ENCODE measurements at places on chromosomes 3 and 15. TPM values are rescaled to one million over a fixed set of nuclear protein-coding genes. Genes with fewer than 3 reads are reported as not detected.

The PPARG gene
- total RNA-seq = 16.9 TPM

DNA sequence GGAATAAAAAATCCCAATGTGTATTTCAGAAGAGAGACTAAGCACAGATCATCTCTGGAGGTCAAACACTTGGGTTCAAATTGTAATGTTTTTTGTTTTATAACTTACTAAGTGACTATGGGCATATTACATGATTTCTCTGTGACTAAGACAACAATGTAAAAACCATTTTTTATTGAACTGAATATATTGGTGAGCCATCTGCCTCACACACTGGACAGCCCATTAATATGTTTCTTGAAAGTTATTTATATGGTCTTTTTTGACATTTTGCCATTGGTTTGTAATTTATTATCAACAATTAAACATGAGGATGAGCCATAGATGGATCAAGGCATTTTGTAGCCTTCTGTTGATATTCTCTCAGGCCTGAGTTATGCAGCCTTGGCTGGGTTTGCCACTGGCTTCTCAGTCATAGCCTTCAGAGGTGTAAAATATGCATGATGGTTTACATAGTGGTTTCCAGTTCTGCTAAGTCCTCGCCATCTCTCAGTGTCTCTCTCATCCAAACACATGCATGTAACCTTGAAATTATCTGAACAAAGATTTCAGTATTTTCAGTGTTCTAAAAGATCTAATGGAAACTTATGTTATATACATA, 997.2 kb downstream of the DIPK2A start:
- no peak for DNase-seq

The NOX5 gene
- not detected for total RNA-seq

- no peak for DNase-seq
These were observed 85.3 kb downstream of the RPLP1 start for GRCh38 chr15:69537901-69538300.

DNA sequence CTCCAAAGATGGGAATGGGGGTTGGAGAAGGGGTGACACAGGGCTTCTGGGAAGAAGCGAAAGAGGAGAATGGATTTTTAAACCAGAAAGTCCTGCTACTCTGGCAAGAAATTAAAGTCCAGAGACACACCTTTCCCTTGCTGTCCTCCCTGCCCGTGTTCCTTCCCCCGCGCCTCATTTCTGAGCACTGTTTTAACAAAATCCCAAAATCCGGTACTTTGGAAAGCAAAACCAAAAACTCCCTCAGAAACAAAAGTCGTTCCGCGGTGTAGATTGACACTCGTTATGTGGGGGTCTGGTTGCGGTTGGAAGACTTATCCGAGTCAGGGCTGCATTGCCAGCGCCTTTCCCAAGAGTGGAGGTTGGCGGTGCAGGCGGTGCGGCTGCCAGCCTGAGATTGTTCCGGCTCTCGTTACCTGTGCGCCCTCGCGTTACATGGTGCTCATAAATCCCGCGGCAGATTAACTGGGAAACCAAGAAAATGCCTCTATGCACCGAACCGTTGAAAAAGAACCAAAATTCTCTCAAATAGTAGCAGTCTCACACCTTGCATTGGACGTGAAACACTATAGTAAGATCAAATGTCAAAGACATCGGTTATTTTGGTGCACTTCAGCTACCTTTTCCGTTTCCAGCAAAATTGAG, 217.7 kb downstream of the MEIS2 start:
- DNase-seq = no peak

The CRELD1 gene
- 24.6 TPM for total RNA-seq

The ZPLD1 gene
- not detected for total RNA-seq

- no peak for DNase-seq
These were observed 131.0 kb downstream of the PDZRN3 start for GRCh38 chr3:73493543-73494308.

- DNase-seq = no peak
These were observed 16.6 kb upstream of the IREB2 start for GRCh38 chr15:78421238-78421965.

DNA sequence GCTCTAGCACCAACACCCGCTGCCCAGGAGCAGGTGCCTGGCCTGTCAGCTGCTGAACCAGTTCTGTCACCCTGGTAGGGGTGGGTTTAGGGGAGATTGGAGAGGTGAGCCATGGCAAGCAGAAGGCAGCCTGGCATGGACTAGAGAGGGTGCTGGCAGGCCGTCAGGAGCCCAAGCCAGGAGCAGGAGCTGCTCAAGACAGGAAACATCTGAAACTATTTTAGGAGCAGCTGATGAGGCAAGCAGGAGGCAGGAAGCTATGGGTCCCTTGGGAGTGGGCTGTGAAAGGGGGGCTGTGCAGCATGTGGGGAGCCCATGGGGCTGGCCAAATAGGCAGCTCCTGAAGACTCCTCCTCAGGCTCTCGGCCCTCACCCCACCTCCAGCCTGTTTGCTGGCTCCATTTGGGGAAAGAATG, 2.3 kb downstream of the INKA1 start:
- peak; percentile 50 for DNase-seq

The CPOX gene
- total RNA-seq = 25.2 TPM

GRCh38 chr3:58563386-58564035, 13.7 kb downstream of the FAM107A start:
- no peak for DNase-seq

DNA sequence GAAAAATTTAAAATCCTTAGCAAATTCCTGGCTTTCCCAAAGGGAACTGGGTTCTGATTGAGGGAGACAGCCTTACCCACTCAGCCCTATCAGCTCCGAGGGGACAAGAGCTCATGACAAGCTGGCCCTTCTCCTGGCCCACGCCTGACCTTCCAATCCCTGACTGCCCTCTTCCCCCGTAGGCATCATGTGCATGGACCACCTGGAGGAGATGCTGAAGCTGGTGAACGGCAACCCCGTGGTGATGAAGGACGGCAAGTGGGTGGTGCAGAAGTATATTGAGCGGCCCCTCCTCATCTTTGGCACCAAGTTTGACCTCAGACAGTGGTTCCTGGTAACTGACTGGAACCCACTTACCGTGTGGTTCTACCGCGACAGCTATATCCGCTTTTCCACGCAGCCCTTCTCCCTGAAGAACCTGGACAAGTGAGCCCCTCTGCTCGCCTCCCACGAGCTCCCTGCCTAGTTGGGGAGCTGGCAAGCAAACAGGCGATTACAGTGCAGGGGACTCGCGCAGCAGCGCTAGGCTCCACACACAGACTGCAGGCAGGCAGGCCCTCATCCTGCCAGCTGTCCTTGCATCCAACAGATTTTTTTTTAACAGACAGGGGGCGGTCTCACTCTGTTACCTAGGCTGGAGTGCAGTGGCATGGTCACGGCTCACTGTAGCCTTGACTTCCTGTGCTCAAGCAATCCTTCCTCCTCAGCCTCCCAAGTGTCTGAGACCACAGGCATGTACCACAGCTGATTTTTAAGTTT, 16.8 kb downstream of the RPUSD3 start:
- peak; percentile 25 for DNase-seq

GRCh38 chr3:7456386-7456785, 595.5 kb downstream of the GRM7 start:
- DNase-seq = no peak

DNA sequence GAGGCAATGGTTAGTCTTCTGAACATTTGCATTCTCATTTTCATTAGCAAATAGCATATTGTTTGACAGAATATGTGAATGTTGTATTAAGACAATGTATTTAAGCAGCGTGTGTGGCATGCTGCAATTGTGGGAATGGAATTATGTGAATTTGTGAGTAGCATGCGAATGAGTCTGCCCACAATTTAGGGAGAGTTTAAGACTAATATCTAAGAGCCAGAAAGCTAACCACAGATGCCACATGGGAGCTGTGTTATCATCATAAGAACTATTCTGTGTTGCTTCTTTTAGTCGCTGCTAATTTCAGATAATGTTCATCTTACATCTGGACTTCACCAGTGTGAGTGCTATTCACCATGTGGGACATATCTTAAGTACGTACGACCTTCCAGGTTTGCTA, 494.5 kb downstream of the RBMS3 start:
- no peak for DNase-seq

The ZNF80 gene
- total RNA-seq = not detected

The ITGB5 gene
- total RNA-seq = 85.3 TPM

The UBL7 gene
- 4.0 TPM for total RNA-seq

DNA sequence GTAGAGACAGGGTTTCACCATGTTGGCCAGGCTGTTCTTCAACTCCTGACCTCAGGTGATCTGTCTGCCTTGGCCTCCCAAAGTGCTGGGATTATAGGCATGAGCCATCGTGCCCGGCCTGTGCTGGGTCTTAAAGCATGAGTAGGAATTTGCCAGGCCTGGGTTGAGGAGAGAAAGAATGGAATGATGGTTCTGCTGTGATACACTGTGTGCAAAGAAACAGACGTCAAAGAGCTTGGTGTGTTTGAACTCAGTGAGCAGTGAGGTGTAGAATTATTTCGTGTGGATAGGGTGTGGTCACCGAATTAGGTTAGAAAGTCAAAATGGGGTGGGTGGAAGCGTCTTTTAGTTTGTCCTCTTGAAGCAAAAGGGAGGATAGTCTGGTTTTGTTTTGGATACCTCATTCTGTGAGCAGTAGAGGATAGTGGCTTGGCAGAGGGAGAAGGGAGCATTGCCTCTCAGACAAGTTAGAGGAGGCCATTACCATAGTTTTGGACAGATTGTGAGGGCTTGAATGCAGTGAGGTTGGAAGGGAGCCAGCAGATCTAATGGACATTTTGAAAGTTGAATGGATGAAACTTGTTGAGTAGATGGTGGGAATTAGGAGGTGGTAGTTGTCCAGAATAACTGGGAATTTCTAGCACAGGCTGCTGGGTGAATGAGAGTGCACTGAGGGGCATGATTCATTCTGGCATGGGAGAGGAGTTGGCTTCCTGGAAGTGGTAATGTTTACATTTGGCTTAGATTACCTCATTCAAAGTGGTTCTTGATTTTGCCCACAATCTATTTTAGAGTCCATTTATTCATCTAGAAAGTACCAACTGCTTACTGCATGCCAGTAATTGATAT, 27.2 kb downstream of the AKAP13 start:
- no peak for DNase-seq

DNA sequence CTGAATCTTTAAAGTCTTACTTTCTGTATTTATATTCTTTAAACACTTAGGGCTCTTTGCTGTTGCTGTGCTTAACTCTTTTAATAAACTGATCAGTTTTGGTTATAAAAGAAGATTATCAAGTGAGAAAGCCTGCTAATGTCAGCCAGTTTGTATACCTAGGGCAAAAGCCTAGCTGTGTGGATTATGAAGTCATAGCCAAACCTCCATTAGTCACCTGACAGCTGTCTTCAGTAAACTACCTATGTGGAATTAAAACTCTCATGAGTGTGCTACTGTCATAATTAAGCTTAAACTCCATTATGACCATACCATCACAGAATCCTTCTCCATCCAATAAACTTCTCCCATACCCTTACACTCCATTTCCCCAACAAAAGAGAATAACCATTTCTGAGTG, 762.7 kb downstream of the NTRK3 start:
- no peak for DNase-seq

DNA sequence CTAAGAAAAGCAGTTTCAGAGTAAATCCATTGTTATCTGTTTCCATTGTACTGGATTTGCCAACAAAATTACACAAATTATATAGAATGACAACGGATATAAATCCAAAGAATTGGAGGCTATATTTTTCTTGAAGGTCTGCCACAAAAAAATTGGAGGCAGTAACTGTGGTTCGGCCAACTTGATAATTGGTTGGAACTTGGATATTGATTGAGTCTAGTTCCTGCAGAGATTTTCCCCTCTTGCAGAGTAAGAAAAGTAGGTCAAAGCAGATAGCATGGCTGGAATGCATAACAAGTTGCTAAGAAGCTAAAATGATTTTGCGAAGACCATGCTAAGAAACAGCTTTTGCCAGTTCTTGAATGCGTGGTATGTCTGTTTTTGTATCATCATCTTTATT, 269.6 kb upstream of the CFAP20DC start:
- DNase-seq = no peak

DNA sequence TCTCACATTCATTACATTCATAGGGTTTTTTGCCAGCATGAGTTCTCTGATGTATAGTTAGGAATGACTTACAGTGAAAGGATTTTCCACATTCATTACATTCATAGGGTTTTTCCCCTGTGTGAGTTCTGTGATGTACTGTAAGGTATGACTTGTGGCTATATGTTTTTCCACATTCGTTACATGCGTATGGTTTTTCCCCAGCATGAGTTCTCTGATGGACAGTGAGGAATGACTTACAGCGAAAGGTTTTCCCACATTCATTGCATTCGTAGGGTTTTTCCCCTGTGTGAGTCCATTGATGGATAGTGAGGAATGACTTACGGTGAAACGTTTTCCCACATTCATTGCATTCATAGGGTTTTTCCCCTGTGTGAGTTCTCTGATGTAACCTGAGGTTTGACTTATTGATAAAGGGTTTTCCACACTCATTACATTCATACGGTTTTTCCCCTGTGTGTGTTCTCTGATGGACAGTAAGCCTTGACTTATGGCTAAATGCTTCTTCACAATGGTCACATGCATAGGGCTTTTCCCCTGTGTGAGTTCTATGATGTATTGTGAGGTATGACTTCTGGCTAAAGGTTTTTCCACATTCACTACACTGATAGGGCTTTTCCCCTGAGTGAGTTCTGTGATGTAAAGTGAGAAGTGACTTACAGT, 47.4 kb downstream of the ZNF717 start:
- no peak for DNase-seq

DNA sequence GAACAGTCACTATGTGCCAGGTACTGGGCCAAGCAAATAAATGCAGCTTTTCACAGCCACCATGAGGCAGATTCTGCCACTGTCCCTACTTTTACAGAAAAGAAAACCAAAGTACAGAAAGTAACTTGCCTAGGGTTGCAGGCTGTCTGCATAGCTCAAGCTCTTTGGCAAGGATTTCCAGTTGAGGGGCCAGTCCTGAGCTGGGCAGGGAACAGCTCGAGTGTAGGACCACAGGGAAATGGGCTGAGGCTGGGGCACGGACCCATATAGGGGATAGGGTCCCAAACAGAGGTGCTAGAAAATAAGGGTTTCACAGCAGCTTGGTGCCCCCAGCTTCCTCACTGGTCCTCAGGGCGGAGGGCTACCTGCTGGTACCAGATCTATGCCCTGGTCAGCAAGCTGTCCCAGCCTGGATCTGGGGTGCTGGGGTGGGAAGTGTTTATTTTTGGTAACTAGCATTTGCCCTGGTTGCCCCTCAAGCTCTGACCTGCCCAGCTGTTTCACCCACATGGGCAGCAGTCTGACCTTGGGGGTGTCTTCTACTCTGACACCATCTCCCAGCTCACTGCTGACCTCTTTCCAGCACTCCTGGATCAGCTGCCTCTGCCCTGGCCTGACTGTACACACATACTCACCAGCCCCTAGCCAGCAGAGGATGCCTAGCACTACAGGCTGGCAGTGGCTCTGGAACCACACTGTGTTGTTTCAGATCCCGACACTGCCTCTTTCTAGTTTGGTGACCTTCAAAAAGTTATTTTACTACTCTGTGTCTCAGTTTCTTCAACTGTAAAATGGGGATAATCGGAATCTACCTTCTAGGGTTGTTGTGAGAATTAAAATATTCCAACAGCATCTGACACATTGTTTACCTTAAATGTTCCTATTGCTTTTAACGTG, 16.2 kb downstream of the MRAS start:
- DNase-seq = no peak

- DNase-seq = no peak
These were observed 64.1 kb upstream of the HEG1 start for GRCh38 chr3:125119752-125120378.

The TASOR gene
- total RNA-seq = 69.1 TPM

Data from transverse colon (tissue), 4 donors.